ENCODE measurements at places on chromosomes 12 and 14. TPM values are rescaled to one million over a fixed set of nuclear protein-coding genes. Genes with fewer than 3 reads are reported as not detected.

BEGAIN gene
- polyA plus RNA-seq: 2.2 TPM

NGB gene
- not detected for polyA plus RNA-seq

PLEKHH1 gene
- 87.7 TPM for polyA plus RNA-seq

TEX52 gene
- polyA plus RNA-seq: 3.1 TPM

KLRG1 gene
- 3.1 TPM for polyA plus RNA-seq

GRCh38 chr12:65324551-65324950 lies 46.1 kb downstream of the MSRB3 start:
- no peak for DNase-seq

GRCh38 chr12:66050610-66051009 lies 79.9 kb downstream of the LLPH start:
- DNase-seq: no peak

- DNase-seq: no peak
Measured at GRCh38 chr12:120283318-120283717, 8.4 kb downstream of the RNU4-2 start.

DNA sequence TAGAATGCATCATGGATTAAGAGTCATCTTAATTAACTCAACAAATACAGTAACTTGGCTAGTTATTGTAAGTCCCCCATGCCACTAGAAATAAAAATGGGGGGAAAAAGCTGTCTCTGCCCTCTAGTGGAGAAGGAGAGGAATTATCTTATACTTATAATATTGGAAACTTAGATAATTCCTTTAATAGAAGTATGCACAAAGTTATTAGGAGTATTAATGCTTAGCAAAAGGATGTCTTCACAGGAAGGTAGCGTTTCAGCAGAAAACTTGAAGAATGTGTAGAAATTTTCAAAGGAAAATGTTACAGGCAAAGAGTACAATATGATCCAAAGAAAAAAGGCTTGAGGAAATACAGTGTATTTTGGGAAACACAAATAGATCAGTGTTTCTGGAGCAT lies 19.8 kb downstream of the OR5AU1 start:
- DNase-seq: peak; percentile 1

DNA sequence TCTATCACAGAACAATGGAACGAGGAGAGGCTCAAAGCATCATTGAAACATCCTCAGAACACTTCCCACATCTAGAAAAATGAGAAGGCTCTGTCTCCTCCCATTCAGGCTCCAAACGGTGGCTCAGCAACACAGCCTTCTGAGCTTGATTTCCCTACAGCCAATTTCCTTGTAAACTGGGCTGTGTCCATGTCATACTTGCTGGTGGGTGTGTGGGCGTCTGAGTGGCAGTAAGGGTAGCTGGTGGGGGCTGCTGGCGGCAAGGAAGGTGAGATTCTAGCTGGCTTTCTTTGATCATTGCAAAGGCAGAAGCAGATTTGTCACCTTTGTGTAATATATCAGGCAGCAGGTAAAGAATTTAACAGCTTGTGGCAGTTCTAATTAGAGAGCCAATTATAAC lies 163.7 kb downstream of the CALM1 start:
- no peak for DNase-seq

DNA sequence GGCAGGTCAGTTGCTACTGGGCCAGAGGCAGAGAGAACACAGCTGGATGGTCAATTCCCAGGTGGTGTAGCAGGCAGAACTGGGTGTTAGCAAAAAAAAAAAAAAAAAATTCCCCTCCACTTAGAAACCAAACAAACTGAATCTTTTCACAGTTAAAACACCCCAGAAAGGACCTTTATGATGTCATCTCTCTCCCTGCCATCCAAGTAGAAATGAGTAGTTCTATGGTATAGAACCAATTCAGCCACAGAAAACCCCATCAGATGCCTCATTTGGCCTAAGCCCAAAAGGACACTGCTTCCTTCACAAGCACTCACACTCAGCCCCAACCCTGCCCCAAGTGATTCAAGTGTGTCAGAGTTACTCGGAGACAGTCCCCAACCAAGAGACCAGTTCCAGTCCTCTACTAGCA lies 230.8 kb downstream of the DPF3 start:
- no peak for DNase-seq

DNA sequence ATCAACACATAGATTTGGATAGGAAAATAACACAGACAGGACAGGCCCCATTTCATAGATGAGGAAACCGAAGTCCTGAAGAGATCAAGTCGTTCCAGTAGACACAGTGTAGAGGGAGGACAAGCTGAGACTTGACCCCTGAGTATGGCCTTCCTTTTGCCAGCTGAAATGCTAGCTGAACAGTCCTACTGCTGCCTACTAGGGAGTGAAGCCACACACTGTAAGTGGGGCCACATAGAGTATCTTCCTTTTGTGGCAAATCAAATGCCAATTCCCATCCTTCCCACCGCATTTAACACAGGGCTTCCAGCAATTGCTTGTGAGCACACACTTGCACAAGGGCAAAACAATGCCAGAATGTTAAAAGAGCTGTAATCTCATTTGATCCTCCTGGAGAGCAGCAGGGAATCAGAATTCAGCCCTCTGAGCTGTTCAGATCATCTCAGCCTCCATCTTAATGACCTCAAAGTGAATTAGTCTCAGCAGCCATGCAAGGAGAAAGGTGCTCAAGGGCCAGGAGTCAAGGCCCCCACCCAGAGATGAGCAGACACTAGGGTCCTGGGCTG lies 380.5 kb downstream of the EMP1 start:
- no peak for DNase-seq

DNA sequence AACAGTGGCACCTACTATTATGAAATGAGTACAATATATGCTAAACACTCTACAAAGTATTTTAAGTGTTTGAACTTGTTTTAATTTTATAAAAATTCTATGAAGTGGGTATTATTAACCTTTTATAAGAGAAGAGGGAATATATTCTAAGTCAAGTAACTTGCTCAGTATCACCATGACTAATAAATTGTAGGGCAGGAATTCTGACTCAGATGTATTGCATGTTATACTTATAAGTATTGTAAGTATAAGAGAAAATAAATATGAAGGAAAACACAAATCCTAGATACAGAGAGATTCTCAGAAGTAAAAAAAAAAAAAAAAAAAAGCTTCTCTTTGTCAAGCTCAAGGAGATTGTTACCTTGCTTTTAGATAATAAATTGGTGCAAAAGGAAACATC lies 893.2 kb downstream of the SLC16A7 start:
- no peak for DNase-seq

DNA sequence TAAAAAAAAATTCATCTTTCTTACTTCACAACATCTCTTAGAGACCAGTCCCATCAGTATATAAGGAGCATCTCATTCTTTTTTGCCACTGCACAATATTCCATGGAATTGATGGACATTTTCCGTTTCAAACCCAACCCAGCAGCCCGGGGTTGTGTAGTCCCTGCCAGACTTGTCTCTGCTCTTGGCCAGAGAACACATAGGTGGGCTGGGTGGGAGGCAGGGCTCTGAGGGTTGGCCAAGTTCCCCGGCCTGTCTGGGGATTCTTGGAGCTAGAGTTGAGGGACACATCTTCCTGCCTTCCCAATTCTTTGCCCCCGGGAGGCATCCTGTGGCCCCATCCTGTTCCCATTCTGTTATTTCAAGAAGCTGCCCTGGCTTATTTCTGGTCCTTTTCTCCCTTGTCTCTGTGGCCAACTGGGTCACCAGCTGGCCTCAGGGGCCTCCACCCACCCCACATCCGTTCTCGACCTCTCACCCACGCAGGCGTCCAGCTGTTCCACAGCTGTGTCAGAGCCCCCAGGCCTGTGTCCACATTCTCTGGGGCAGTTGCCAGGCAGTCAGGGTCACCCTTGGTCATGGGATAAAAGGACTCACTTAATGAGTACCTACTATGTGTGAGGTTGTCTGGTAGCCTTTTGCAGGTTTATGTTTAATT lies 52.0 kb upstream of the CCDC63 start:
- DNase-seq: no peak

DNA sequence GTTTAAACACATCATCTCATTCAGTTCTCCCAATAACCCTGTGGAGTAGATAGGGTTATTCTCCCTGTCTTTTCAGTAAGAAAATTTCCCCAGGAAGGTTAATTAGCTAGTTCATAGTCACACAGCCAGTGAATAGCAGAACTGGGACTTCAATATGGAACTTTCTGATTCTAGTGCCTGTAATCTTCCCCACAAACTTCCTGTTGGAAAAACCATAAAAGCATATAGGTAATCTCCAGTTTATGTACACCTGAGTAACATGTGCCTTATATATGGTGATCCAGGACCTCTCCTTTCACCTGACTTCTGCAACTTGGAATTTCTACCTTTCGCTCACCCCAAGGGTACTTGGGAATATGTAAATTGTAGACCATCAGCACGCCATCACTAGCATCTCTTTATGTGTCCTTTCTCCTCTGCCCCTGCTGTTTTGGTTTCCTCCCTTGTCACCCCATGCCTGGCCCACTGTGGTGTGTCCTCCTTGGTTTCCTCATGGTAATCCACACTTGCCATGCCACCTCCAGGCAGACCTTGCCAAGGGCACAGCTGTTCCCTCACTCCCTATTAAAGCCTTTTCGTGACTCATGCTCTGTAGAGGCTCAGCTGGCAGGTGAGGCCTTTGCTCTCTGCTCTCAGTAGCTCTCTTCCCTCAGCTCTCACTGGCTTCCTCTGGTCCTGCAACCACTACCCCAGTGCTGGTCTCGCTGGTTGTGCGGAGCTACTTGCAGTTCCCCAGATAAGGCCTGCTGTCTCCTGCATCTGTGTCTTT lies 16.7 kb downstream of the TBC1D30 start:
- no peak for DNase-seq

GRCh38 chr14:78848234-78848820 lies 678.2 kb downstream of the NRXN3 start:
- DNase-seq: peak; percentile 60

DNA sequence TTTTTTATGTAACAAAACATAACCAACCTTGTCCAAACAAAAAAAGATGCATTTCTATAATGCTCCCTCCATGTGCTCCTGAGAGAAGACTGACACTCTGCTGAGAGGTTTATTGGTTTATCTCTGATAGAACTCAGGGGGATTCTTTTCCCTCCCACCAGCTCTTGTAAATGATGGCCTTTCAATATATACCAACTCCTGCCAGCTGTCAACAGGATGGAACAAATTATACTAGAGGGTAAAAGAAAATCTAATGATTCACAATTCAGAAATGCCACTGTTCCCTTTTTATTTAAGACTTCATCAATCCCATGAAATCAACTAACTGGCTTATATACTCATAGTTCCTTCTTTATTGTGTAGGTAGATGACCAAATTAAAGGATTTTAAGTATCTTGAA lies 25.4 kb downstream of the PSMC1 start:
- DNase-seq: no peak

GRCh38 chr12:92445253-92446082 lies 257.3 kb upstream of the PLEKHG7 start:
- DNase-seq: no peak

DNA sequence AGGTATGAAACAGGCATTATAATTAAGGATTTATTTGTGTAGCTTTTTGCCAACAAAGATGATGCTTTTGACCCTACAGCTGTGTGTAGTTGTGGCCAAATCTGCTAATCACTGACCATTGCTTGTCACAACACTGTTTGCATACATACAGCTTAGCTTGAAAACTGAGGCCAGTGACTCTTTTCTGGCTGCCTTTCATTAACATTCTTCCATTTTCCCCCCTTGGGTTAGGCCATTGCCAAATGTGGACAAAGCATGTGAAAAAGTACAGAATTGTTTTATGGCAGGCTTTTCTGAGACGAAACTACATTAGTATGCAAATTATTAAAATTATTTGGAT lies 263.3 kb downstream of the SLC16A7 start:
- DNase-seq: no peak

- DNase-seq: no peak
Measured at GRCh38 chr12:66288121-66288520, 14.2 kb upstream of the HELB start.

GRCh38 chr12:54725233-54725843 lies 77.2 kb upstream of the DCD start:
- peak; percentile 25 for DNase-seq

DNA sequence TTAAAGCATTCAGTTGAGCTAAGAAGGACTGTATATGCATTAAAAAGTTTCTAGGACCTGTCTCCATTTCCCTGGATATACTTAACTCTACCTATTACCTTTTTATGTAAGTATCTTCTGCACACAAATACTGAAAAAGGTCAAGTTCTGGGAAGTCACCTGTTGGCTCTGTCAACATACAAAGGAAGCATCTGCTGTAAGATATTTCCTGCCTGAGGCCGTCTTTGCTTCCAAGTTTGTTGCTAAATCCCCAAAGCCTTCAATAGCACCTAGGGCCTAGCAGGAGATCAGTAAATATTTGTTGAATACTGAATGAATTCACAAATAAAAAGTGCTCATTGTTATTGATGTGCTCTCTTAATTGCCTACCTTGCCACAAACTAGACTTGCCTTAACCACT lies 188.4 kb downstream of the DUSP6 start:
- DNase-seq: no peak
